ENCODE measurements at places on chromosomes 5 and 9. TPM values are rescaled to one million over a fixed set of nuclear protein-coding genes. Genes with fewer than 3 reads are reported as not detected.

Gene SGCD
- total RNA-seq, result 0.33 TPM

Gene RNF224
- total RNA-seq, result not detected

Gene CD74
- total RNA-seq, result 6.3 TPM

Gene WDR41
- total RNA-seq, result 57.5 TPM

Gene RLN2
- 0.77 TPM for total RNA-seq

Gene LCN2
- not detected for total RNA-seq

Gene GFRA3
- total RNA-seq, result 9.7 TPM

GRCh38 chr9:74858751-74859414, 28.8 kb downstream of the TRPM6 start:
- no peak for DNase-seq

DNA sequence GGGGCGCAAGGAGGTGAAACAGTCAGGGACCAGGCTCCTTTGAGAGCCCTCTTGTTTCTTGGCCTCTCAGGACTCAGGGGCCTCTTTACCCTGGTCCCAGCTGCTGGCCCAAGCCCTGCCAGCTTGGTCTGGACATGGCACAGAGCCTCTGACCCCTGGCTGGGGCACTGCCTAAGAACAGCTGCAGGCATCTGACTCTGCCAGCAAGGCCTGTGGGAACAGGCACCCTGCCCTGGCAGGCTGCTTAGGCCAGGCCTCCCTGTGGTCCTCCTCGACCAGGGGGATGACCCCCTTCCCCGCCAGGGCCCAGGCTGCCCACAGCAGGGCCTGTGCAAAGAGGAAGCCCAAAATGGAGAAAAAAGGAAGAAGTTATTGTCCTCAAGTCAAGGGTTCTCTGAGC, 25.5 kb downstream of the OLFML2A start:
- no peak for DNase-seq

DNA sequence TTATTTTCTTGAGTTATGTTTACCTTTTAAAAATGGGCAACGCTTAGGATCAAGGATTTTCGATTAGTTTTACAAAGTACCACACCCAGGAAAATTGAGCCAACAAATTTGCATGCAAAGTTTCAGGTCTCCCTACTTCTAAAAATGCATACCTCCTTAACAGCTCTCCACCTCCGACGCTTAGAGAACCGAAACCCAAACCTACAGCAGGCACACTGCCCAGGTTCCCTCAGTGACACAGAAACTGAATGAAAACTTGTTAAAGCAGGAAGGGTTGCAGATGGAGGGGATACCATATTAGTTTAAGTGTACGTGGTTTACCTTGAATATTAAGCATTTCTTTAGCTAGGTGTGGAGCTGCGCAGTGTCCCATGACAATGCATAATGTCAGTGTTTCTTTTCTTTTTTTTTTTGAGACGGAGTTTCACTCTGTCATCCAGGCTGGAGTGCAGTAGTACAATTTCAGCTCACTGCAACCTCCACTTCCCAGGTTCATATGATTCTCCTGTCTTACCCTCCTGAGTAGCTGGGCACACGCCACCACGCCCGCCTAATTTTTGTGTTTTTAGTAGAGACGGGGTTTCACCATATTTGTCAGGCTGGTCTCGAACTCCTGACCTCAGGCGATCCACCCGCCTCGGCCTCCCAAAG, 1.6 kb upstream of the SUB1 start:
- DNase-seq, result no peak

- peak; percentile 20 for DNase-seq
These were observed 122.9 kb upstream of the DAB2 start for GRCh38 chr5:39547553-39548154.

DNA sequence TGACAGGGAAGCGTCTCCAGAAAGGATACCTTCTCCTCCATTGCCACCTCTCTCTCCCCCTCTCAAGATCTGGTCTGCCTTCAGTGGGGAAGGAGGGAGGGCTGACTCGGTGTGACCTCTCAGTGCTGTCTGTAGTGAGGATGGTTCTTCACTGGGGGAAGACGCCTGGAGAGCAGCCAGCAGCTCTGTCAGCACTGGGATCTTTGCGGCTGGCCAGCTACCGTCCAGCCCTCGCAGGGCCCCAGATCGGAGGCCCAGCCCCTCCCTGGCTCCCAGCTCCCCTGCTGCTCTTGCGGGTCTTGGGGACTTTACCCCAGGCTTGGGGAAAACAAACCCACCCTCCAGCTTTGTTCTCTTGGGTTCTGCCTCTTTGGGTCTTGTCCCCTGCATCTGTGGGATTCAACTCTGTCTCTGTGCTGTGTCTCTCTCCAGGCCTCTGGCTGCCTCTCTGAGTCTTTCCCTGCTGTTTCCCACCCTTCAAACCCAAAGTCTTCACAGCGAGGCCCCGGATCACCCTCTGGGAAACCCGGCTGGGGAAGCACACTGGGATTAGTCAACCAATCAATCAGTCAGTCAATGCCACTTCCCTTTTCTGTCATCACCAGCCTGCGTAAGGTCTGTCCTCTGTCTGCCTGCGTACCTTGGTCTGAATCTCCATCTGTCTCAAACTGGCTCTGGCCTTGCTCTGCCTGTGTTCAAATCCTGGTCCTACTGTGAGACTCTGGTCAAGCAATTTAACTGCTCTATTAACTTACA, 23.0 kb downstream of the FGF18 start:
- no peak for DNase-seq

DNA sequence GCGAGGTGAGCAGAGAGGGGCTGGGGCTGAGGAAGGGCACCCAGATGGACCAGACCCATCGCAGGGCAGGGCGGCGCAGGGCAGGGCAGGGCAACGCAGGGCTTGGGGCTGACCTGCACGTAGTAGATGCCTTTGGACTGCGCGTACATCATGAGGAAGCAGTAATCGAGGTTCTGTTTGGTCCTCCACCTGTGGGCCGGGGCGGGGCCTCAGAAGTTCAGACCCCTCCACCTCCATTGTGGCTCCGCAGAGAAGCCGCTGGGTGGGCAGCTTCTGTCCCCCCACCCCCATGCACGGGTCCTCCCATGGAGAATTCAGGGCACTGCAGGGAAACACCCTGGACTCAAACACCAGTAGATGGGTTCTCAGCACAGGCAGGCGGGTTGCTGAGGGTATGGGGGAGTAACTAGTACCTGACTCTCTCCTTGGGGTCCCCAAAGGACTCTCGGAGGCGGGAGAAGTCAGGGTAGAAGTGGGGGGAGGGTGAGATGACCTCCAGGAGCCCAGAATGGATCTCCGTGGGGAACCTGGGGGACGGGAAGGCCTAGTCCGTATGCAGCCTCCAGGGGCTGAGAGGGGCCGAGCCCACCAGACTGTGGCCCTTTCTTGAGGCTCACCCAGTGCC, 6.4 kb downstream of the LTC4S start:
- no peak for DNase-seq

DNA sequence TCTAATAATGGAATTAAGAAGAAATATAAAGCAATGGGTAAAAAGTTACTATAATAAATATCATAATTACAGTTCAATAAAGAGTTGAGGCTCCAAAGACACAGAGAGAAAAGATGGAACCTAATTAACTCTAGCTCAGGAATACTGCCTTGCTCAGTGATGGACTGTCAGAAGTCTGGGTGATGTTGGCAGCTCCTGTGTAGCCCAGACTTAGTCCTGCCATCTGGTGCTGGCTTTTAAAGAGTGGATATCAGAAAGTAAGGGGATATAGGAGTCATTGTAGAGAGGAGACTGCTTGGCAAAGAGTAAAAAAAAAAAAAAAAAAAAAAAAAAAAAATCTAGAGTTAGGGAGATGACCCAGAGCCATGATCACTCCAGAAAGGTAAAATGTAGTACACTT, 551.9 kb upstream of the DMAC1 start:
- DNase-seq, result no peak

- DNase-seq, result no peak
These were observed 14.4 kb upstream of the CCDC69 start for GRCh38 chr5:151238303-151238741.

- DNase-seq, result no peak
These were observed 258.2 kb upstream of the PIK3R1 start for GRCh38 chr5:67957374-67957773.

DNA sequence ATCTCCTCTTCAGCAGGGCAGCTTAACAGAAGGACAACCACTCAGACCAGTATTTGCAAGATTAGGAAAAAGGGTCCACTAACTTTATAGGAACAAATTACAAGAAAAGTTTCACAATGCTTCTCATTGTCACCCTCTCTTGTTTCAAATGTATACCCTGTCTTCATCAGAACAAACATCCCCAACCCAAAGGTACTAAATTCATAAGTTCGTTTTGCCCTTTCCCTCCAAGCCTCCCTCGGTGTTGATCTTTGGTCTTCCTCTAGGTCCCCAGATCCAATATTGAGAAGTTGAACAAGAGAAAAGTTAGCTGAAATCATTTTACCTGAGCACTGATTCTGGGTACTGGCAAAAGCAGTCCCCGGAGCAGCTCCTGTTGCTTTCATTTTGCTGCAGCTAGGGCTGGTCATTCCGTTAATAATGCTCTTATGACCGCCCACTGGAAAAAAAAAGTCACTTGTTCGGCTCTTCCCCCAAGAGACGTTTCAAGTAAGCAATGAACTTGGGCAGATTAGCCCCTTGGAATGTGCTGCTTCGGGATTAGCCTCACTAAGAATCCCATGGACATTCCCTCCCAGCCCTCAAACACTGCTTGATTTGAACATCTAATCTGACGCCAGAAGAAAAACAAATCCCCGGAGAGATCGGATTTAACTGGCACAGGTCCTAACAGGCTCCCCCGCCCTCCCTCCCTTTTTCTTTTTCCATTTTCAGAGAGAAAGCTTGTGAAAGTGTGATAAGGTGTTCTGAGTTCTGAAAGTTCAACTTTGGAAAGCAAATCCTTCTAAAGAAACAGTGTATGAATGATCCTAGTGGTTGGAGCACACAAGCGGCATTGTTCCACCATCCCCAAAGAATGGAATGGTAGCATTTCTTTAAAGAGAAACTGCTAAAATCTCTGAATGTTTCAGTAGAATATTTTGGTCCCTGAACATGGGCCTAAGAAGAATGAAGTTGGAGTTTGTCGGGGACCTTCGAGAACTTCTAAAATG, 252.5 kb downstream of the TRPM3 start:
- no peak for DNase-seq

DNA sequence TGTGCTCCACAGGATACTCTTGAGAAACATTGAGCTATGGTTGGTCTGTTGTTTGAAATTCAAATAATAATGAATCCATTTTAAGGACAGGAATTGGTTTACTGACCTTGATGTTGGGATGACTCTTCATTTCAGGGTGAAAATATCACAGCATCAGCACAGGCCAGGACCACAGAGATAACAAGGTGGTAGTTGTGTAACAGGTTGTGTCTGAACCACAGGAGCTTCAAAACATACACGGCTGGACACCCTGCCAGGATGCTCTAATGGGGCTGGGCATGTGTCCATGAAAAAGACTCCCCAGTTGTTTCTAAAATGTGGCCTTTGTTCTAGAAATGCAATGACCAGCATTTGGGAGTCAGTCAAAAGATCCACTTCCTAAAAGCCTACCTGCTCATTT, 69.8 kb downstream of the ACO1 start:
- DNase-seq, result no peak

Measured in neural crest cell (in vitro differentiated cells).